ENCODE measurements at places on chromosomes 4 and X.

GRCh38 chr4:13219971-13220370 lies 264.2 kb downstream of the RAB28 start:
- no peak for DNase-seq

- DNase-seq: no peak
Observed at GRCh38 chr4:26406346-26406975, 83.8 kb downstream of the CCKAR start.

DNA sequence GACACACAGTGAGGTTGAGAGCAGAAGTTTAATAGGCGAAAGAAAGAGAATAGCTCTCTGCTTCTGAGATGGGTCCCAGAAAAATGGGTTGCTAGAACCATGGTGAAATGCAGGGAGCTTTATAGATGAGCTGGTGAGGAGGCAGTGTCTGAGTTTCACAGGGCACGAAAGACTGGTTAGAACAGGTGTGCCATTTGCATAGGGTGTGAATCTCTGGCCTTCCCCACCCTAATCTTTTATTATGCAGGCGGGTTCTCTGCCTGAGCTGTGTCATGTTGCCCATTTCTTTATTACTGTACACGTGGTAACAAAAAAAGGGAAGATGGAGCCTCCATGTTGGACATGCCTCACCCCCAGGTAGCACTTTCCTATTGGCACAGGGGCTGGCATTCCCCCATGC lies 39.1 kb downstream of the FUNDC1 start:
- DNase-seq: no peak

DNA sequence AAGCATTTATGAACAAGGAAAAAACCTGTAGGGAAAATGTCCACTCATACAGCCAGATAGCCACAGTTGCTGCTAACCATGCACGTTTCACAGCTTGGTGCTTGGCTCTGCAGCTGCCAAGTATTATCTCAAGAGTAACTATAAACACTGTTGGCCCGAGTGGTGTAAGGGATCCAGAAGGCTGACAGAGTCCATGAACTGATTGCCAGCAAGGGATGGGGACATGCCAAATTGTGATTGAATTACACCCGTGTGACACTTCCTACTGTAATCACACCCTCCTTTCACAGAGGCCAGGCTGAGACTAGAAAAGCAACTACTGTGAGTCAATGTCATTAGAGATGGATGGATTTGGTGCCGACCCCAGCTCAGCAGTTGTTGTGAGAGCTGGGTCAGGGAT lies 223.9 kb upstream of the ANKRD50 start:
- DNase-seq: no peak

GRCh38 chrX:15366506-15367352 lies 17.5 kb downstream of the VEGFD start:
- DNase-seq: no peak

GRCh38 chrX:130120746-130121504 lies 10.6 kb upstream of the ELF4 start:
- peak; percentile 19 for DNase-seq

GRCh38 chr4:17398035-17398434 lies 113.9 kb downstream of the QDPR start:
- no peak for DNase-seq

GRCh38 chr4:140735317-140735716 lies 20.9 kb downstream of the TBC1D9 start:
- no peak for DNase-seq

DNA sequence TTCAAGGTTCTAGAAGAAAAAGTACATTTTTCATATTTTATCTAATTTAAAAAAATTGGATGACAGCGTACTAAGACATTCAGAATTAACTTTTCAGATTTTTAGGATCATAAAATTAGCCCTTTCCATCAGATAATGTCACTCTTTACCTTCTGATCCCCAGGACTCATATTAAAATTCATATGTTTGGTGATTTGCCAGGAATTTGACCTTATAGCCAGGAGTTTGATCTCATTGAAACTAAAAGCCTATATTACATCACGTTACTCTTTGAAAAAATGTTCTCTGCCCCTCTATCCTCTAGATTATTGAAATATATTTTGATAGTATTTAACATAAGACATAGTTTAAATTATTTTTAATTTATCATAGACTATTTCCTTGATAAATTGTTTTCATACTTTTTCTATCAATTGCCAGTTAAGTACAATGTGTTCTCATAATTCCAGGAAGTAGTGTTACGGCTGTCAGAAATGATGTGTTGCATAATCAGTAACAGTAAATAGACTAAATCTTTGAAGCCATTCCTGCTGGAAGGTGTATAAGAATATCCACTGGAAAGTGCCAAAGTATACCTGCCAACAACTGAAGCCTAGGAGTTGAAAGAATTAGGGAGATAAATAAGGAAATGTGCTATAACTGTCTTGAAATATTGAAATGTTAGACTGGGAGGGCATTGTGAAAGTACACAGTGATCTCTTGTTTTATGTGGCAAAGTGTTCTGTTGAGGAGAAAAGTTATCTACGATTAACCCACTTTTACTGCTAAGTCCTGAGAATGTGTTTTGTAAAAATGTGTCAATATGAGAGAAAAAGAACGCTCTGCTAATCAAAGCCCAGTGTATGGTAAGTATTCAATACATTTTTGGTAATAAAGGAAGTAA lies 32.9 kb upstream of the PDGFC start:
- DNase-seq: no peak

DNA sequence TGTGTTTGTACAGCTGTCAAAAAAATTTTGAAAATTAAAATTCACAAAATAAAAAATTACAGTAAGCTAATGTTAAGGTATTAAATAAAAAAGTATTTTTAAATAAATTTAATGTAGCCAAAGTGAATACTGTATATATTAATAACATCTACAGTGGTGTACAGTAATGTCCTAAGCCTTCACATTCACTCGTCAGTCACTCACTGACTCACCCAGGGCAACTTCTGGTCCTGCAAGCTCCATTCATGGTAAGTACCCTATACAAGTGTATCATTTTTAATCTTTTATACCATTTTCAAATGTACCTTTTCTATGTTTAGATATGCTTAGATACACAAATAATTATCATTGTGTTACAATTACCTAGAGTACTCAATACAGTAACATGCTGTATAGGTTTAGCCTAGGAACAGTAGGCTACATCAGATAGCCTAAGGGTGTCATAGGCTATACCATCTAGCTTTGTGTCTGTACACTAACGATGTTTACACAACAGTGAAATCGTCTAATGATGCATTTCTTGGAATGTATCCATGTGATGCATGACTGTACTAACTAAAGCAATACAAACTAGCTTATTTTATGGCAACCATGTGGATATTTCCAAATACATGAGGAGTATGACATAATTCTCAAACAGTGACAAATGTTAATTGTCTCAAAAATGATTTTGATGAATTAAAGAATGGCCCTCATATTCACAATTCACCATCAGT lies 13.7 kb downstream of the DDX60 start:
- DNase-seq: no peak

- no peak for DNase-seq
Observed at GRCh38 chr4:160983035-160983434, 1180.8 kb downstream of the FSTL5 start.

GRCh38 chr4:74661427-74662201 lies 132.7 kb downstream of the BTC start:
- no peak for DNase-seq

Data from NCI-H748 treated with DMSO at 0.1 percent for 48 hours (cell line).